ENCODE measurements at places on chromosomes 13 and 19. TPM values are rescaled to one million over a fixed set of nuclear protein-coding genes. Genes with fewer than 3 reads are reported as not detected.

DNA sequence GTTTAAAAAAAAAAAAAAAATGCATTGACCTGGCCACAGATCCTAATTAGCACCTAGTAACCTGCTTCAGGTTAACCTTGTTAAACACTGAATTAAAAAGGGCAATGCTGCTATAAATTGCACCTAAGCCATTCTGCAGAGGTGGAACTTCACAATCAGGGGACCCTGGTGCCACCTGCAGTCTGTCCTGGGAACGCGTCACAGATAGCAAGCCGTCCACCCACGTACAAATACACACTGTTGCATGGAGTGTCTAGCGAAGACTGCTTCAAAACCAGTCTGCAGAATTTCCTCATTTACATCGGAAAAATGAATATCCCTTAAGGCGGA lies 169.3 kb downstream of the COL4A1 start:
- peak; percentile 75 for ATAC-seq

ZNF681 gene
- total RNA-seq: 5.4 TPM

ADPRHL1 gene
- total RNA-seq: 6.9 TPM

CCL25 gene
- not detected for total RNA-seq

DNA sequence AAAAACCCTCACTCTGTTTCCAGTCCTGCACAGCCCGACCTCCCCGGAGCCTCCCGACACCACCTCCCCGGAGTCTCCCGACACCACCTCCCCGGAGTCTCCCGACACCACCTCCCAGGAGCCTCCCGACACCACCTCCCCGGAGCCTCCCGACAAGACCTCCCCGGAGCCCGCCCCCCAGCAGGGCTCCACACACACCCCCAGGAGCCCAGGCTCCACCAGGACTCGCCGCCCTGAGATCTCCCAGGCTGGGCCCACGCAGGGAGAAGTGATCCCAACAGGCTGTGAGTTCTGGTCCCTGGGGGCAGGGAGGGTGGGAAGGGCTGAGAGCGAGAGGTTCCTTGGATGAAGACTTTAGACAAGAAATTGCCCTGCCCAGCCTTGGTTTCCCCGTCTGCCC lies 5.4 kb downstream of the MADCAM1 start:
- ATAC-seq: no peak

ZNF90 gene
- total RNA-seq: 0.70 TPM

DNA sequence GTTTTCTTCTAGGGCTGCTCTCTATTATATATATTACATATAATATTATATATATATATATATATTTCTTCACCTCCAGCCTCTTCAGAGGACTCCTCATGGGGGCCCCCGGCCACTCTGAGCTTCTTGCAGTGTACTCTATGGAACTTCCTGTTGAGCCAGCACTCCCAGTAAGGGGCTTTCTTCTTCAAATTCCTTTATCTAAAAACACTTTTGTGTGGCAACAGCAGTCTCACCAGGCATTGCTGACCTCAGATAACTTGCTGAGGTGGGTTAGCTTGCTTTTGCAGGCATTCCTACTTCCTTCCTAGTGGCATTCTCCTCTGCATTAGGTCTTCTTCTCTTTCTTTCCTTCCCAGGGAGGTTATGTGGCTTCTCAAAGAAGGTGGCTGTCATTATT lies 381.5 kb downstream of the MYO16 start:
- no peak for ATAC-seq
